ENCODE measurements at places on chromosomes 12 and 14. TPM values are rescaled to one million over a fixed set of nuclear protein-coding genes. Genes with fewer than 3 reads are reported as not detected.

- DNase-seq = no peak
Measured at GRCh38 chr14:29419736-29420135, 507.9 kb downstream of the PRKD1 start.

DNA sequence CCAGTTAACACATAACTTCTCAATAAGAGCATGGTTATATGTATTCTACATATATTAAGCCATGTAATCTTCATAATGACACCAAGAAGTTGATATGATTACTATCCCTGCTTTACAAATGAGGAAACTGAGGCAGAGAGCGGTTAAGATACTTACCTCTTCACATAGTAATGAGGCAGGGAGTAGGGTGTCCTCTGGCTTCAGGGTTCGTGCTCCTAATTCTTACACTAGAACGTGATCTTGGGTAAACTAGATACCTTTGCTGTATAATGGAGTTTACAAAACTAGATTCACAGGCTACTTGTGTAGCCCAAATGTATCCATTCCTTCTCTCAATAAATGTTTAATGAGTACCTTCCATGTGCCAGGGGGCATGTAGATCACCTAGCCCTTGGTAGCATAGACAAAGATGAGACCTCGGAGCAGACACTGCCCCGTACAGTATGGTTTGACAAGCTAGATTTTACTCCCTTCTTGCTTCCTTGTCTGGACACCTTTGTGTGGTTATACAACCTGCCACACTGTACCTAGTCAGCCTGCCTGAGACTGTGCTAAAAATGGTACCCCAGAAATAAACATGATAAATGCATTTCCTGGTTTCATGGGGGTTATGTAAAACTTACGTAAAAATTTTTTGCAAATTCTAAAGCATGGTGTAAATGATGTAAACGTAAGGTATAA, 991.8 kb downstream of the VRK1 start:
- DNase-seq = no peak

GRCh38 chr12:28202374-28203130, 12.3 kb downstream of the CCDC91 start:
- no peak for DNase-seq

DNA sequence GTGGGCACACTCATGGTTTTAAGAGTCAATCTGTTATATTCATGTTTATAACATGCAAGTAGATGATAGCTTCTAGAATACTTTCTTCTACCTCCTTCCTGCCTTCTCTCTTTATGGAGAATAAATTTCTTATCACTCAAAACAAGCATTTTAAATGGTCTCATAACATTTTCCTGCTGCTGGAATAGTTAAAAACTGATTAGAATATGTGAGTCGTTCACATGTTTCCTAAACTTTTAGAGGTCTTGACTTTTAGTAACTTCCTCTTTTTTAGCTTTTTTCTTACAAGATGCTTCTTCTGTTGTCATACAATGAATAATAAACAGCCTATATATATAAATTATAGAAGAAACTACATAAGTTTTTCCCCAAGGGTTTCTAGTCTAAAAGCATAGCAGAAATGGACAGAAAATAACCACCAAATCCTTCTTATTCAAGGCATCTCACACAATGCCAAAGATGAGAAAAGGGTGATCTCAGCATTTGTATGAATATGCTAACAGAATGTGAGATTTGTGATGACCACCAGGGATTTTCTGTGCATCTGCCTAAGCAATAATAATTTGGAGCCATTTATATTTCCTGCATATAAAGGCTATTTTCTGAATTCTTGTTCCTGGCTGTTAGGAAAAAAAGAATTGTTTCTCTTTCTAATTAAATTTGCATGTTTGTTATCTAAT, 127.8 kb downstream of the DAAM1 start:
- no peak for DNase-seq

- DNase-seq = no peak
Measured at GRCh38 chr12:15444523-15444922, 122.2 kb downstream of the PTPRO start.

DNA sequence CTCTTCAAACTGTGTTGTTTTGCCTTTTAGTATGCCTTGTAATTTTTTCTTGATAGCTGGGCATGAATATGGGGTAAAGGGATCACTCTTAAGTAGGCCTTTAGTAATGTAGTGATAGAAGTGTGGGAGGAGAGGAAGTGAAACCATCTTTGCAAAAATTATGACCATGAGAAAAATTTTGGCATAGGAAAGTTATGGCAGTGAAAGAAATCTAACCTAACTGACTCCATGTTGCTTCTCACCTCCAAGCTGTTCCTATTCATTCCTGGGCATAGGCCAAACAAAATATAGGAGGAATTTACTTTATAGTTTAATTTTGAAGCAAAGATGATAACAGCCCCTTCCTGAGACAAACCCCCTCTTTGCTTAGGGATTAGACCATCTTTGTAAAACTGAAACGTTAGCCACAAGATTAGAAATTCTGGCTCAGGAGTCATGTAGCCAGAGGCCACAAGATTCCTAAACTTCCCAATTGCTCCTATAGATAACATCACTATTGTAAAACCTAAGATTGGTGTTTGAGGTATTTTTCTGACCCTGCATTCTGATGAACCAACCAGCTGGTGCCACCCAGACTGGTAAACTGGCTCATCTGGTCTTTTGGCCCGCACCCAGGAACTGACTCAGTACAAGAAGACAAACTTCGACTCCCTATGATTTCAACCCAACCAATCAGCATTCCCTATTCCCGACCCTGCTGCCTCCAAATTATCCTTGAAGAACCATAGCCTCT, 45.8 kb downstream of the CRADD start:
- DNase-seq = no peak

DNA sequence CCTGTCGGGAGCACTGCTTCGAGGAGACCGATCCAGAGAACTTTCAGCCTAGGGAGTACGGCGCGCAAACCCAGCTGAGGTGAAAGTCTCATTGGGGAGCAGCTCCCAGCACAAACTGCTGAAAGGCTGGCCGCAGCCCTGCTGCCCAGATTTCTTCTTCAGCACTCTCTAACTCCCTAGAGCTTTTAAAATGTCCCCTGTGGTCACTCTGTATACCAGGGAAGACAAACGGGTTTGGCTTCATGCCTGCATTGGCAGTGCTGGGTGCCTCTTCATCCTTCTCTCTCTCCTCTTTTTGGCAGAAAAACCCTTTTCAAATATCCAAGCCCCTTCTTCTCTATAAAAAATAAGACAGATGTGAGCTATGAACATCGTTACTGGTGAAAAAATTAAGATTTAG, 34.9 kb downstream of the BBS10 start:
- no peak for DNase-seq

GRCh38 chr12:7114851-7115250, 5.8 kb upstream of the C1RL start:
- no peak for DNase-seq

DNA sequence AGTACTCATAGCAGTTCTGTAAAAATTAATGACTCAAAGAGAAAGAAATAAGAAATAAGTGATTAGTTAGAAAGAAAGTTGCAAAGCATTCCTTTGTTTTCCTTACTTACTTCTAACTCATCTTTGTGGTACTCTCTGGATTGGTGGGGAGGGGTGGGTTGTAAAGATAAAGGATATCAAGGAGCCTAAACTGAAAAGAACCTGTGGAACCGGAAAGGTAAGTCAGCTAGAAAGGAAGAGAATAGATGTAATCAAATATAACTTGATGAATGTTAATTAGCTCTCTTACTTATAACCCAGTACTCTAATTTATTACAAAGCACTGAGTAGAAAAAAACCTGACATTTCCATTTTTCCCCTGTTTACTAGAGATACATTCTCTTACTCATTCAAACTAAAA, 37.5 kb upstream of the KRR1 start:
- DNase-seq = no peak

GRCh38 chr14:22213120-22213519, 375.9 kb downstream of the DAD1 start:
- DNase-seq = no peak

DNA sequence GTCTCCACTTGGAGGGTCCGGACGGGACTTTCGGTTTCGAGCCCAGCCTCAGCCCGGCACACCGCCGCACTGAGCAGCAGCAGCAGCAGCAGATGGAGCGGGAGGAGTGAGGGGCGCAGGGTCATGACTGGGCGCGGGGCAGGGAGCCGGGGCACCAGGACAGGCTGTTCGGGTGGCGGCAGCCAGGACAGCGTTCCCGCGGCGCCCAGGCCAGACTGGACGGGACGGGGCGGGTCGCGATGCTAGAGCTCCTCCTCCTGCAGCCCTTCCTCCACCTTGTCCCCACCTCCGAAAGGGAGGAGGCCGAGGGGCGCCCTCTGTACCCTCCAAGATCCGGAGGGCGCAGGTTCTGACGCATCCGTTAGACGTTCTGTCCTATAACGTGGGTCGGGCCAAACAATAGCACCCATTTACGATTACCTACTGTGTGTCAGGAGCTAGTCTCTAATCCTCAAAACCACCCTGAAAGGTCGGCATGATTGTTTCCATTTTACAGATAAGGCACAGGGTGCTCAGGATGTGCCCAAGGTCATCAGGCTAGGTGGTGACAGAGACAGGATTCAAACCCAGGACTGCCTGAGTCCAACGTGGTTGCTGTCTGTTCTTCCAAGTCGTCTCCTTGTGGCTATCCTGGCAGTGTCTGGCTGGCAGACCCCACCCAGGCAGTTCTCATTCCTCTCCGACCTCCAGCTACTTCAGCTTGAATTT, at the start of gene FKBP11:
Gene FKBP11 (minus strand): TSS at position 189 of the 708 bp plus-strand sequence. CDS start 64 bp downstream, at position 125.
- DNase-seq = peak; percentile 30

GRCh38 chr14:28344381-28344780, 422.2 kb upstream of the FOXG1 start:
- DNase-seq = no peak

- no peak for DNase-seq
Measured at GRCh38 chr14:101932673-101933072, 31.7 kb upstream of the DYNC1H1 start.

GRCh38 chr12:67367843-67368242, 98.7 kb downstream of the CAND1 start:
- no peak for DNase-seq

- no peak for DNase-seq
Measured at GRCh38 chr14:80781972-80782367, 159.6 kb downstream of the CEP128 start.

MLXIP gene
- 24.9 TPM for total RNA-seq

LRR1 gene
- total RNA-seq = 46.7 TPM

IAPP gene
- not detected for total RNA-seq

SLC6A15 gene
- not detected for total RNA-seq

Measured in GM12878 (cell line).